Activated T-helper 9 cell treated with anti-CD3 and anti-CD28 coated beads, Interleukin-2, amount 50 U/mL, for 16 hours (primary cell): ENCODE measurements at places on chromosomes 7 and 10.

- DNase-seq = no peak
These were observed 91.1 kb upstream of the ARHGAP21 start for GRCh38 chr10:24814568-24815313.

GRCh38 chr7:11843113-11843765 is 11.2 kb upstream of the THSD7A start:
- no peak for DNase-seq

DNA sequence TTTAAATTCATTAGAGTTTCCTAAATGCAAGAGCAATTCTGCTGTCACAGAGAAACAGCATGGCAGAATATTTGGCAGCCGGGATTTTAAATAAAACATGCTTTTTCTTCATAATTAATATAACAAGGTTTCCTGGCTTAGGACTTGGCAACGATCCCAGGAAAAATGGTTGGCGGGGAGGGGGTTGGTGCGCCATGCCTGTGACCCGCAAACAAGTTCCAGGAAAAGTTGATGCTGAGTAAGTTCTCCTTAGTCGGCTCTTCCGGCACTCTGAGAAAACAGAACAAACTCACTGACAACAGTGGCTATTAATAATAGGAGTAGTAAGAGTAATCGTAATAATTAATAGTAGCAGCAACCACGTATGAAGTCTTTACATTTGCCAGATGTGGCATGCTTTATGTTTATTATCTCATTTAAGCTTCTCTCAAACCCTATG is 4.6 kb downstream of the HABP2 start:
- DNase-seq = no peak

- no peak for DNase-seq
These were observed at the start of gene GRM8 for GRCh38 chr7:127252778-127253280. Gene GRM8 (minus strand): TSS chr7:127252941.
